ENCODE measurements at places on chromosomes 5 and 9.

DNA sequence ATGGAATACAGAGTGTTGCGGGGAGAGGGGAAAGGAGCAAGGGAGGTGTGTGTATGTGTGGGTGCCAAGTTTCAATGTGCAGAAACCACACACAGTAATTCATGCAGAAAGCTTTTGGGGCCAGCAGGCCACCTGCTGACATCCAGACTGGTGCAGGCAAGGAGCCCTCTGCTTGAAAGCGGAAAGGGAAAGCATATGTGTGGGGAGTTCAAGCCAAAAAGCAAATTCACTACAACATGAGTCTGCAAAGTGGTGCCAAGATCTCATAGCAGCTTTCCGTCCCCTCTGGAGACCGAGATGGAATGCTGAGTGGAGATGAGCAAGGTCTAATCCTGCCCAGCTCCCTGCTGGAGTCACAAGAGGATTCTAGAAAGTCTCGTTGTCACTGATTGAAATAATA is 159.7 kb upstream of the VLDLR start:
- DNase-seq = peak; percentile 87

GRCh38 chr5:59034498-59035186 is 451.8 kb downstream of the RAB3C start:
- DNase-seq = peak; percentile 20

DNA sequence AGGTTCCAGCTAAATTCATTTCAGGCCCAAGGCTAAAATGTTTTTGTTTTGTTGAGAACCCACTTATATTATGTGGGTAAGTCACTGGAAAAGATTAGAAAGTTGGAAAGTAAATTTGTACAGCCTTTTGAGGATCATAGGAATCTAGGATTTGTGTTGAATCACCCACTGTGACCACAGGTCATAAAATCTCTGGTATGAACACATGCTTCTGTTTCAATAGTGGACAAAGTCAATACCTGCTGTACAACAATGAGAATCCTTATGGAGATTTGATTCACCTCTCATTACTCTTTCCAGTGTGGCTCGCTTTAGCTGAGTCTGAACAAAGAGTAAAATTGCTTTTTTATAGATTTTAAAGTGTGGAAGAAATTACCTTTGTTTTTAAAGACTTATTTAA is 369.5 kb downstream of the TMEM167A start:
- no peak for DNase-seq

DNA sequence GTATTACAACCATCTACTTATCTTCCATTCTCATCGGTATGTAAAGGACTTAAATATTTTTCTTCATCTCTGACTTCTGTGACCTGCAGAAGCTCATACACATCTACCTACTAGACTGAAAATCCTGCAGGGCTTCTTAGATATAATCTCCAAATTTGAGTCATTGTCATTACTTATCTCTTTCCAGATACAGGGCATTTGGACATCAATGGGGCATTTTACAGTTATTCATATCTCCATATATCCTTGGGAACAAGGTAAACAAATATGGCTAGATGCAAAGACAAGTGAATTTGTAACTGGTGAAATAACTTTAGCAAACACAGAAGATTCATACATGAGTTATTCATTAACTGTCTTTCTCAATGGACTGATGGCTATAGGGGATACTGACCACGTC is 37.7 kb upstream of the IL7R start:
- no peak for DNase-seq

DNA sequence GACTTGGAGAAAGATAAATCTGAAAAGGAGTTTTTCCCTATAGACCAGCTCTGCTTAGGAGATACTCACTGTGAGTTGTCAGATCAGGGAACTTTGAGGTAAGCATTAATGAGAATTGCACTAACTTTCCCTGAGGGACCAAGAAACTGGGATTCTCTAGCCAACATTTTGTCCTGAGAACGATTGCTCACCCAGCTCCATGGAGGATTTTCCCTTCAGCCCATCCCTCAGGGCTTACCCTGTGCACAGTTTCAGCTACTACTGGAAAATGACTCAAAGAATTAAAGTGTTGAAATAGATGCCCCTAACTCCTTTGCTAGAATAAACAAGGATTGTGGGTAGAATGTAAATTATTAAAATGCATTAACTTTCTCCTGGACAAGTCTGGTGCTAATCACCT is 237.2 kb upstream of the IL12B start:
- no peak for DNase-seq

GRCh38 chr5:74126294-74126693 is 500.3 kb downstream of the ARHGEF28 start:
- no peak for DNase-seq

All from right hindlimb (tissue), 1 donor.